Stomach (tissue), 19 donors: ENCODE measurements at places on chromosomes 5 and 9. TPM values are rescaled to one million over a fixed set of nuclear protein-coding genes. Genes with fewer than 3 reads are reported as not detected.
A peak's percentile ranks its signal among the peaks of the same experiment; 100 is the strongest.

DNA sequence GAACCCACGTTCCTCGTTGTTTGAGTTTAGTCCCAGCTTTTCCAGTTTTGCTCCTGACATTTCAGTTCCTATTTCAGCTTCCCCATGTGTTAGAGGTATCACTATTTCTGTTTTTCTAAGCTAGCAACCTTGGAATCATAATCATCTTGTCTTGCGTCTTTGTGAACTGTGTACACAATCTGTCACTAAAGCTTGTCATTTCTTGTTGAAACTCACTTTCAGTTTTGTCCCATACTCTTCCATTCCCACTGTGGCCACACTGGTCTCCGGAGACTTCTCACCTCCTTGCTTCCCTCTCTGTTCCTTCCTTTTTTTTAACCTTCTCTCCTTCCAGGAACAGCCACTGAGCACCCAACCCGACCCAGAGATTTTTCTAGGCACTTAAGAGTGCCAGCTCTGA is 36.9 kb downstream of the TGFBR1 start:
- H3K27me3 ChIP-seq, result no peaks in the 10 kb centered on the region
- H3K4me3 ChIP-seq, result no peak overlapping the region
- no peak overlapping the region for H3K27ac ChIP-seq
- H3K36me3 ChIP-seq, result peaks cover 61% of the 10 kb centered on the region
- H3K4me1 ChIP-seq, result no peaks in the 10 kb centered on the region
- no peak for DNase-seq

- no peak overlapping the region for H3K27ac ChIP-seq
- peaks cover 4% of the 10 kb centered on the region for H3K4me1 ChIP-seq
- no peak overlapping the region for H3K4me3 ChIP-seq
- H3K36me3 ChIP-seq, result no peaks in the 10 kb centered on the region
- DNase-seq, result no peak
These were observed 59.4 kb upstream of the NFIB start for GRCh38 chr9:14373336-14373666.

GRCh38 chr5:77908787-77909186 is 132.6 kb upstream of the TBCA start:
- no peak for DNase-seq
- H3K4me3 ChIP-seq, result no peak overlapping the region
- no peaks in the 10 kb centered on the region for H3K4me1 ChIP-seq

The SPATA31A5 gene
- not detected for total RNA-seq

DNA sequence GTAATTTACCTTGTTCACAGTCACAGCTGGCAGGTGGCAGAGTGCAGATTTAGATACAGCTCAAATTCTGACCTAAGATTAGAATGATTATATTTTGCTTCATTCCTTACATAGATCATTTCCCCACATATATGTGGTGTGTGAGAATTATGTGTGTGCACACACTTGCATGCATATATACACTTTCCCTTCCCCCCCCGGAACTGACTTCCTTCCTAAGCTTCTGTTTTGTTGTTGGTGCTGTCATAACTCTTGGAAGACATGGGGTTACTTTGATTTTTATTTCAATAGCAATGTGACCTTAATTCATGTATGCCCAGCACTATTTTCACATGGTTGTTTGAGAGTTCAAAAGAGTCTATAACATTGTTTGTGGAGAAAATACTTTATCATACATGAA is 112.8 kb downstream of the CMYA5 start:
- H3K27me3 ChIP-seq, result no peaks in the 10 kb centered on the region
- H3K36me3 ChIP-seq, result no peaks in the 10 kb centered on the region
- H3K4me1 ChIP-seq, result no peaks in the 10 kb centered on the region
- no peak overlapping the region for H3K4me3 ChIP-seq
- no peak overlapping the region for H3K27ac ChIP-seq

- no peak overlapping the region for H3K4me3 ChIP-seq
- H3K27me3 ChIP-seq, result no peaks in the 10 kb centered on the region
- no peak overlapping the region for H3K27ac ChIP-seq
These were observed 509.8 kb downstream of the DMAC1 start for GRCh38 chr9:7289773-7290172.

- no peak overlapping the region for H3K4me3 ChIP-seq
- no peaks in the 10 kb centered on the region for H3K36me3 ChIP-seq
- no peaks in the 10 kb centered on the region for H3K27me3 ChIP-seq
- no peak for DNase-seq
- no peak overlapping the region for H3K27ac ChIP-seq
These were observed 3.1 kb upstream of the ZNF474 start for GRCh38 chr5:122126177-122126755.

- peak; percentile 65 for DNase-seq
- peak overlapping the region; percentile 75 for H3K4me3 ChIP-seq
- no peaks in the 10 kb centered on the region for H3K27me3 ChIP-seq
- H3K36me3 ChIP-seq, result peaks cover 28% of the 10 kb centered on the region
- H3K27ac ChIP-seq, result peak overlapping the region; percentile 64
- H3K4me1 ChIP-seq, result peaks cover 55% of the 10 kb centered on the region
These were observed 781 bp downstream of the ST6GALNAC4 start for GRCh38 chr9:127915801-127916719.

- H3K4me1 ChIP-seq, result no peaks in the 10 kb centered on the region
- no peaks in the 10 kb centered on the region for H3K36me3 ChIP-seq
- DNase-seq, result no peak
- H3K4me3 ChIP-seq, result no peak overlapping the region
- H3K27ac ChIP-seq, result no peak overlapping the region
These were observed 68.7 kb upstream of the RAD23B start for GRCh38 chr9:107214381-107214780.

The CCNJL gene
- 9.9 TPM for total RNA-seq

- H3K4me1 ChIP-seq, result peaks cover 31% of the 10 kb centered on the region
- H3K27ac ChIP-seq, result peak overlapping the region; percentile 94
- peak; percentile 12 for DNase-seq
- no peak overlapping the region for H3K4me3 ChIP-seq
- H3K27me3 ChIP-seq, result no peaks in the 10 kb centered on the region
These were observed 2.0 kb upstream of the NSD1 start for GRCh38 chr5:177131352-177132135.

DNA sequence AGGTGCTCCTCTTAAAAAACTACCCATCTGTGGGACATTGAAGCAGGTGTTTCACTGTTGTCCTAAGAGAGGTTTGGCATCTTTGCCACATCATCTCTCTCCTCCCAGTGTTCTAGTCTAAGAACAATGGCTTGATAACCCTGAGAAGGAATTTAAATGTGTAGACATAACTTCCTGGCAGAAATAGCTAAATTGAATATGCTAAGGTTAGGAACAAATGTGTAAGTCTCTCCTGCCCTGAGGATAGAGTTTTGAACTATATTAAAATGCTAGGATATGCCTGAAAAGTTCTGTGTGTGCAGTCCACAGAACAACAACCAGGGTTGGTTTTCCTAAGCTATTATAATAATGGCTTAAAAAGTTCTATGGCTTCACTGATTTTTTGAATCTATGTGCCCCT is 106.6 kb downstream of the LRRC70 start:
- H3K4me1 ChIP-seq, result no peaks in the 10 kb centered on the region
- H3K27ac ChIP-seq, result no peak overlapping the region
- no peaks in the 10 kb centered on the region for H3K27me3 ChIP-seq
- DNase-seq, result no peak
- no peaks in the 10 kb centered on the region for H3K36me3 ChIP-seq

The FCN2 gene
- total RNA-seq, result not detected

DNA sequence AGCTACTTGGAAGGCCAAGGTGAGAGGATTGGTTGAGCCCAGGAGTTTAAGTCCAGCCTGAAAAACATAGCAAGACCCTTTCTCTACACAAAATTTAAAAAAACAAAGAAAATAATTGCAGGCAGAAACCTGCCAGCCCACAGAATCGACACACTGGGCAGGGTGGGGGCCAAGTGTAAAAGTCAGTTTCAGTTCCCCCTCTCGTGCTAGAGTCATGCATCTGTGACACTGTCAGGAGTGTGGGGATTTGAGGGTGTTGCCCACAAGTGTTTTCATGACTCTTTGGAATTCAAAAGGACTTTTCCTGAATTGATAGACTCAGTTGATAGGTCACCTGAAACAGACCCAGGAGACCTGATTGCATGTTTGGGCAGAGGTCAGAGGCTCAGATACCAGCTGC is 47.6 kb downstream of the PRRC2B start:
- no peaks in the 10 kb centered on the region for H3K4me1 ChIP-seq
- H3K27me3 ChIP-seq, result no peaks in the 10 kb centered on the region
- no peak overlapping the region for H3K27ac ChIP-seq
- DNase-seq, result no peak
- H3K36me3 ChIP-seq, result peaks cover 99% of the 10 kb centered on the region

DNA sequence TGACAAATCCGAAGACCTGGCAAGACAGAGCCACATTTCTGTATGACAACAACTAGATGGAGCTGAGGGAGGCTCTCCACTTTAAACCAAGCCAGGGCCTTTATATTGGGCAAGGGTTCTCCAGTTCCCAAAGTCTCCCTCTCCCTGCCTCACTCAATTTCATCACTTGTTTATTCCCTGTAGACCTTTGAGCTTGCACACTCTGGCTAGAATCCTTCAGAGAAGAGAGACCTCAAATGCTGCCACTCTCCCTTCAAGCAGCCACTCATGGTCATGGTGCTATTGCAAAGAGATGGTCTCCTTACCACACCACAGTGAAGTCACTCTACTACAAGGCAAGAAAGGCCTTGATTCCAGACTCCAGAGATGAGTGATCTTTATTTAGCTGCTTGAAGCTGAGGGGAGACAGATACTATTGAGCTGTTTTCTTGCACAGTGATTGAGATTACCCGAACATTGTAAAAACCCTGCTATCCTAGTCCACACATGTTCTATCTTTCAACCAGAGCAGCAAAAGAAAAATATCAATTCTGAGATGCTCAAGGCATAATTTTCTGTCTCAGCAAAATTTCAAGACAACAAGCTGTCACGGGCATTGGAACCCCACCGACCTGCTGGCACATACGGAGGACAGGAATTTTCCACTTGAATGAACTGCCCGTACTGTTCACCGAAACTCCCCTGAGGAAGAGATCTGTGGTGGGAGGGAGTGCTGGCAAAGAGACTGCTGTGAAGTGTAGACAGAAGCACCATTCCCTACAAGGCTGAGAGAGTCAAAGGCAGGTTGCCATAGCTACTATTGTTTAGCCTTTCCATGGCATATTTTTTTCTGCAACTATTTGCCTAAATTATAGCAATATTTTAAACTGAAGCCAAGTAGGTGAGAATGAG is 81.1 kb downstream of the CDO1 start:
- H3K27me3 ChIP-seq, result peaks cover 2% of the 10 kb centered on the region
- no peak overlapping the region for H3K27ac ChIP-seq
- H3K36me3 ChIP-seq, result no peaks in the 10 kb centered on the region
- no peak for DNase-seq
- no peak overlapping the region for H3K4me3 ChIP-seq

DNA sequence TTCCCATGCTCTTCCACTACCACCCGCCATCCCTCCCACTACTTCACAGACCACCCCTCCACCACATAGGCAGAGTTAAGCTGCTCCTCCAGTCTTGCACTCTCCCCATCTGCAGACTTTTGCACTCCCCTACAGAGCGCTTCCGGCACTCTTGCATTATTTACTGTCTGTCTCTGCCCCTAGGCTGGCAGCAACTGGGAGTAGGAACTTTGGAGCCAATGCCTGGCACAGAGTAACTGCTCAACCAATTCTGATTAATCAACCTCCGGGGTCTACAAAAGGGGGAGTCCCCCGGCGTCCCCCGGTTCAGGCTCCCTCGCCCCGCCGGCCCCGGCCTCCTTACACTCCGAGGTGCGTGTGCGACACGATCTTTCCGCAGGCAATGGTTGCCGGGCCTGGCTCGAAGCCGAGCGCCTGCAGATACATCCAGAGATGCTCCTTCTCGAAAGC is 498 bp downstream of the HAUS6 start:
- H3K4me3 ChIP-seq, result peak overlapping the region; percentile 89
- no peaks in the 10 kb centered on the region for H3K27me3 ChIP-seq
- H3K4me1 ChIP-seq, result peaks cover 33% of the 10 kb centered on the region
- DNase-seq, result peak; percentile 52

DNA sequence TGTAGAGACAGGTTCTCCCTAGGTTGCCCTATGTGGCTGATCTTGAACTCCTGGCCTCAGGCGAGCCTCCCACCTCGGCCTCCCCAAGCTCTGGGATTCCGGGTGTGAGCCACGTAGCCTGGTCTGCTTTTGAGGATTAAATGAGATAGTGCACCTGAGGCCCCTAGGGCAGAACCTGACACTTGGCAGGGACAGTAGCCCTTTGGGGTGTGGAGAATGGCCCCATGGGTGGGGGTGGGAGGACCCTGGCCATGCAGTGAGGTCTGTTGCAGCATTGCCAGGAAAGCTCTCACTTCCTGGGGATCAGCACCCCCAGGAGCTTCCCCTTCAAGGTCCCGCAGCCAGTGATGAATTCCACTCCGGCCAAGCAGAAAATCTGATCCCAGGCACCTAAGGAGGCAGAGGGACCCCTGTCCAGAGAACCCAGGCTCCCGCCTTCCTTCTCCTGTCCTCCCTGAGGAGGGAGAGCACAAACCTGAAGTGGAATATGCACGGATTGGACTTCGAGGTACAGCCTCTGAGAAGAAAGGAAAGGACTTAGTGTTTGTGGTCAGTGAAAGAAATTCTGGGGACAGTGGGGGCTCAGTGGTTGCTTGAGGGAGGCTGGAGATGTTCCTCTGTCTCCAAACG is 73.9 kb upstream of the UNC5A start:
- H3K27me3 ChIP-seq, result peaks cover 5% of the 10 kb centered on the region
- no peaks in the 10 kb centered on the region for H3K36me3 ChIP-seq
- H3K4me3 ChIP-seq, result no peak overlapping the region
- H3K27ac ChIP-seq, result no peak overlapping the region
- DNase-seq, result no peak

DNA sequence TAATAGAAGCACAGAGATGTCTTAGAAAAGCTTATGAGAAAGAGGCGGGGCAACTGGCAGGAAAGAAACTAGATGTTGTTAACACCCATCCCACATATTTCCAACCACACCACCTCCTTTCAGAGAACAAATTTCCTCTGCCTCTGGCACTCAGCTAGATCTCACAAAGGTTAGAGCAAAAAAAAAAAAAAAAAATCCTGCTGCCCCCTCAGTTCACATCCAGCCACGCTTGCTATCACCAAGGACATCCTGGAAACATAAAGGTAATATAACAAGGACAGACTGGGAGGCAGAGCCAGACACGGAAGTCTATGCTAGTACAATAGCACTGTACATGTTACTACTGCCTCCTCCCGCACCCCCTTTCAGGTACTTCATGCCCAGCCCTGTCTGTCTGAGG is 238.0 kb upstream of the PTGER4 start:
- no peaks in the 10 kb centered on the region for H3K27me3 ChIP-seq
- peak overlapping the region; percentile 46 for H3K27ac ChIP-seq
- no peak overlapping the region for H3K4me3 ChIP-seq

DNA sequence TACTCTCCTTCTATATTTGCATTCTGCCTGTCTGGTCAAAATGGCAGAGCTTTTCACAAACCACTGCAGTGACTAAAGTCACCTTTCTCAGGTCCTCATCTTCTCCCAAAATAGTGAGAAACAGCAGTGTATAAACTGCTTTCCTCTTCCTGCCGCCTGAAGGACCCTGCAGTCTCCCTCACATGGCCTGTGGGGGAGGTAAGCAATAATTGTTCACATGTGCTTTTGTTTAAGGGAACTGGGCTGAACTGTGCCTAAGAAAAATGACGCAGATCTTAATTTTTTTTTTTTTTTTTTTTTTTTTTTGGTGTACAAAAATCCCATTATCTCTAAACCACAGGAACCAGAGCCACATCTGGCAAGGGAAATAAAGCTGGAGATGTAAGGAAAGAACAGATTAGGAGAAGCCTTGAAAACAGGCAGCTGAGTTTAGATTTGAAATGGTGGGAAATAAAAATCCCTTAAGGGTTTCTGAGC is 131.7 kb upstream of the VLDLR start:
- H3K27ac ChIP-seq, result no peak overlapping the region
- H3K4me3 ChIP-seq, result no peak overlapping the region
- peaks cover 19% of the 10 kb centered on the region for H3K4me1 ChIP-seq
- H3K36me3 ChIP-seq, result no peaks in the 10 kb centered on the region
- DNase-seq, result peak; percentile 41
